ENCODE measurements at places on chromosomes 1 and 21.

- peak; percentile 87 for DNase-seq
Observed at GRCh38 chr1:224929335-224930237, at the start of gene DNAH14. Gene DNAH14, plus strand, starts transcription at chr1:224929675. Its CDS starts 23,028 bp downstream, at chr1:224952703.

- no peak for DNase-seq
Observed at GRCh38 chr1:246104927-246105326, 402.2 kb downstream of the SMYD3 start.

DNA sequence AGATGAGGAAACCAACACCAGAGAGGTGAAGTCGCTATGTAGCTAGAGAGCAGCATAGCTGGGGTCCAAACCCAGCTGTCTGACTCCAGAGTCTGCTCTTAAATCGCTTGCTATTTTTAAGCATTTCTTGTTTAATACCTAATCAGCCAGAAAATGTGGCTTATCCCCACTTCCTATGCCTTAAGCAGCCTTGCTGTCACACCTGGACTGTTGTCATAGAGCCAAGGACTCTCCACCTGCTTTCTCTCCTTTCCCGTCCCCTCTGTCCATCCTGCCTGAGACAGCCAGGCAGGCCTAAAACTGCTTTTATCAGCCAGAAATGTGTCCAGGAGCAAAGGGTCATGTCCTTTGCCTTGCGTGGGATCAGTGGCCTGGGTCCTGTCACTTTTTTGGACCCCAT, 28.3 kb upstream of the EPHA8 start:
- DNase-seq, result no peak

- peak; percentile 47 for DNase-seq
Observed at GRCh38 chr1:186155594-186155993, 219.5 kb downstream of the TPR start.

- DNase-seq, result no peak
Observed at GRCh38 chr1:1068517-1069055, 5.5 kb downstream of the RNF223 start.

DNA sequence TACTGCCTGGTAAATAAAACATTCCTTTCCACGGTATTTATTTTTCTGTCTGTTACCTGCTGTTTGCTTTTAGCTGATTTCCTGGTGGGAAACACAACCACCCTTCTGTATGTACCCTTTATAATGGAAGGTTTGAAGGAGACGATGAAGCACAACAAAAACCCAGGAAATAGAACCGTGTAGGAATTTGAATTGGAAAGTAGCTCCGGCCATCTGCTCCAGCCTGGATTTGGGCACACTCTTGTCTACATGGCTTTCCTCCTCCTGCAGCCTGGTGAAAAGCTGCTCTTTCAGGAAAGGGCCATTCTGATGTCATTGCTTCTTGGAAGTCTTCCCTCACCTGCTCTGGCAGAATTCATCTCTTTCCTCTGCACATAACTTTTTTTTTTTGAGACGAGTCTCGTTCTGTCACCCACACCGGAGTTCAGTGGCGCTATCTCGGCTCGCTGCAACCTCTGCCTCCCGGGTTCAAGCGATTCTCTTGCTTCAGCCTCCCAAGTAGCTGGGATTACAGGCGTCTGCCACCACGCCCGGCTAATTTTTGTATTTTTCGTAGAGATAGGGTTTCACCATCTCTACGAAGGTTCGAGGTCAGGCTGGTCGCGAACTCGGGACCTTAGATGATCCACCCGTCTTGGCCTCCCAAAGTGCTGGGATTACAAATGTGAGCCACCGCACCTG, 2.7 kb downstream of the AK4 start:
- no peak for DNase-seq

DNA sequence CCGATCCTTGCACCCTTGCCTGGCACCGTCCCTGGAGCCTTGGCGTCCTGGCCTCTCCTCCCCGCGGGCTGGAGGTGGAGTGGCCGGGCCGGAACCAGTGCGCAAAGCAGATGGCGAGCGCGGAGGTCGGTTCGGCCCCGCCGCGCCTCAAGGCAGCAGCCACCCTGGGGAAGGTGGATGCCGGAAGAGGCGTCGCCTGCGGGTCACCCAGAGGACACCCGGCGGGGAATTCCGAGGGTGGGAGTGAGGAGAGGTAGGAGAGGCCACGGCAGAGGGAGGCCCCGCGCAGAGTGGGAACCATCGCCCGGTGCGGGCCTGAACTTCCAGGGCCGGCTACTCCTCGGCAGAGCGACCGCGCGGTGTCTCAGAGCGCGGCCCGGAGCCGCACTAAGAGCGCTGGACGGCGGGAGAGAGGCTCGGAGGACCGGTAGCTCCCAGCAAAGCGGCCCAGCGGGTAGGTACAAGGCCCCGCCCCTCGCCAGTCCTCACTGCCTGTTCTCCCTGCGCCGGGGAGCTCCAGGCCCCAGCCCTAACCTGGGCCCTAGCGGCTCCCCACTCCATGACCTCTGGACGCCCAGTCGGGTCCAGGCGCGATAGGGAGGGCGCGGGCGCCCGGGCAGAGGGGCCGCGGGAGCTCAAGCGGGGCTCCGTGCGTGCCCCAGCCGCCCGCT, at the start of gene RNF207:
Gene RNF207, plus strand, starts transcription at position 271 of the 671 bp plus-strand sequence. CDS start 417 bp downstream, outside the sequence.
- DNase-seq, result no peak

DNA sequence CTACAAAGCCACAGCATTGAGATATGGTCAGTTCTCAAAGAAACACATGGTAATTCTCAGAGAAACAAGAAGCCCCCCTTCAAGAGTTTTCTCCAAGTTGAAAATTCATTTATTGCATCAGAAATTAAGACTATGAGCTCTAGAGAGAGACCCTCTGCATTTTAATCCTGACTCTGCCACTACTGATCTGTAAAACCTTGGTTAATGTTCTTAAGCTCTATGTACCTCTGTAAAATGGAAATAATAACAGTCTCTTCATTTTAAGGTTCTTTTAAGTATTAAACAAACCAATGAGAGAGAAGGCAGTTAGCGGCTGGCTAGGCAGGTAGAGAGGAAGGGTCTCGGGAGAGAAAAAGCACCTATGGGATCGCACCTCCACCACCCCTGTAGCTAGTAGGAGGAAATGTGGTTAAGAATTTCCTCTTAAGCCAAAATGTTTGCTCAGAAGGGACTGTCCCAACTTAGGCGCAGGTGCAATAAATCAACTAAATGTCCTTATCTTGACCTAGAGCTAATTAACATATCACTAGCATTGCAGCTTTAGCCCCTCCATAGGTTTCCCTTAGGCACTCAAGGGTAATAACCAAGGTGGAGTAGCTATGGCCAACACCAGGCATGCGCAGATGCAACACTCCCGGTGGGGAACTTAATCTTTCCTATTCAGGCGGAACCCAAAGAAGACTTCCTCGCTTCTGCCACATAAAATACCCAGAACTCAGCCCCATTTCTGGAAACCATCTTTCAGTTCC, 1685.4 kb downstream of the MRPL39 start:
- DNase-seq, result no peak

GRCh38 chr1:222420633-222421032, 127.3 kb downstream of the HHIPL2 start:
- no peak for DNase-seq

- no peak for DNase-seq
Observed at GRCh38 chr21:41653954-41654491, 112.8 kb downstream of the RIPK4 start.

DNA sequence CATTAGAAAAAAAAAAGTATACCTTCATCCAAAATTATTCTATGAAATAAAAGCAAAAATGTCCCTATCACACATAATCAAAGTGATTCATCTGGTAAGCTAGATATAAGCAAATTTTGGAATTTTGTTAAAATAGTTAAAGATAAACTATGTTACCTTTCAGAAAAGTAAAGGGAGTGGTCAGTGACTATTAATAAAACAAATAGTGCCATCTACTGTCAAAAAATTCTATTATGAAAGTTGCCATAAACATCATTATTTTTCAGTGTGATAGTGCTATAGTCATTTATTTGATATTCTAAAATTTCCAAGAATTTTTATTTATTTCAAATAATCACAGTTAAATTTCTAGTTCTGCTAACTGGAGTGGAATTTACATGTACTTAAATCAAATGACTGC, 803.7 kb downstream of the KCNT2 start:
- DNase-seq, result no peak

DNA sequence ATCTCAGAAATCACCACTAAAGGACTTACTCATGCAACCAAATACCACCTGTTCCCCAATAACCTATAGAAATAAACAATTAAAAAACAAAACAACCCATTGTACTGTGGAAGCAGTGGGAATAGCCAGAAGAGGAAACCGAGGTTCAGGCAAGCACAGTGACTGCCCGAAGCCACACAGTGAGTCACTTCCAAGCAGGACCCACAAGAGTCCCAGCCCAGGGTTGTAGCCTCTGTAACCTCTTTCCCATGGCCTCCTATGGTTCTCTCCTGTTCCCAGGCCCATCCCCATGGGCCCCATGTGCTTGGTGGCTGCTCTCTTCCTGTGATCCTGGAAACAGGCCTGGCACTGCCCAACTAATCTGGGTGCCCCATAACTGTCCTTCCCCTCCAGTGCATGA, 29.0 kb upstream of the HTR1D start:
- no peak for DNase-seq

DNA sequence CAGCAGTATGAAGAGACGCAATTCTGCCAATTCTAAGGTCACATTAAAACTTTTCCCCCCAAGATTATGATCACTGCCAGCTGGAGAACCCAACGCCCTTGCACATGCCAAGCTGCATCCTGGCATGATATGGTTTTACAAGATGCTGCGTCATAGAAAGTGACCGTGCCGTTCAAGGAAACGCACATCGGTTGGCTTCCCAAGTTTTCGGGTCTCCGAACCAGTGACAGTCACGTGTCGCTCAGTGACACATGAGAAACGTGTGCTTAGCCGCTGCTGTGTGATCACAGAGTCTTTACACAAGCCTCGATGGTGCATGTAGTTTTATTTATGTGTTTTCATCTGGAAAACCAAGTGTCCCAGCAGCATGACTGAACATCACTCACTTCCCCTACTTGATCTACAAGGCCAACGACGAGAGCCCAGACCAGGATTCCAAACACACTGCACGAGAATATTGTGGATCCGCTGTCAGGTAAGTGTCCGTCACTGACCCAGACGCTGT, 7.4 kb downstream of the SMIM1 start:
- DNase-seq, result no peak

- DNase-seq, result no peak
Observed at GRCh38 chr1:96049759-96050409, 671.7 kb upstream of the PTBP2 start.

GRCh38 chr1:227351443-227351842, 33.2 kb upstream of the CDC42BPA start:
- DNase-seq, result no peak

- no peak for DNase-seq
Observed at GRCh38 chr1:4488018-4488417, 166.4 kb upstream of the AJAP1 start.

GRCh38 chr1:171883849-171884248, 42.6 kb downstream of the DNM3 start:
- no peak for DNase-seq

DNA sequence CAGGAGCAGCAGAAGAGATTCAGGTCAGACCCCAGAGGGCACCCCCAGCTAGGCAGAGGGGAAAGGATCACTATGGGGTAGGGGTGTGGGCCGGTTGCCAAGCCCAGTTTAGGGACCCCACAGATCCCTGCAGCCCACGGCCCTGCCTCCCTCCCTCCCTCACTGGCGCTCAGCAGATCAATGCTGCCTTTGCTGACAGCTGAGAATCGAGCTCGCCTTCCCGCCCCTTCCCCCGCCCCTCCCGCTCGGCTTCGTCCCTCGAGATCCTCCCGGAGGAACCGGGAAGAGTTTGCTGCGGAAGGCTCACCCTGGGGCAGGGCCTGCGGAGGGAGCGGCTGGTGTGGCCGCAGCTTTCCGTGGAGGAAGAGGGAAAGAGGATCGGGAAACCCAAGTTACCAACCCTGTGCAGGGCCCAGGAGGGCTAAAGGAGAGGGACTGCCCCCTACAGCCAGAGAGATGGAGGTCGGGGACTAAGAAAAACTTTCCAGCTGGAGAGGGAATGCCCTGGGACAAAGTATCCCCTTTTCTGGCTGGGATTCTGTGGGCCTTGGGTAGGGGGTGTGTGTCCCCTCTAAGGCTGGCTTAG, 1.1 kb upstream of the KCNQ4 start:
- DNase-seq, result peak; percentile 78

DNA sequence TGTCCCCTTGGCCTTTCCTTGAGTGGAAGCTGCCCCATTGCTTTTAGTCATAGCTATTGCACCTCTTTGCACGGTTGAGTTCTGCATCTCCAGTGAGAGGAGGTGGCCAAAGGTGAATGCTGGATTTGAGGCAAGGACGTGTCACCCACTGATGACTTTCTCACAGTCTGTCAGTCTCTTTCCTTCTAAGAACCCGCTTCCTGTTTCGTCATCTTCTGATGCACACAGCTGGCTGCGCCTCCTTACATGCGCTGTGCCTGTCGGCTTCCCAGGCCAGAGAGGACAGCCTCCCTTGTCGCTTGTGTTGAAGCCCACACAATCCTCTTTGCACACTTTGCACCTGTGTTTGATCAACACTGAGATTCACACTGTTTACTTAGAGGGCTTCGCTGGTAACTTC, 41.8 kb upstream of the PWP2 start:
- no peak for DNase-seq

DNA sequence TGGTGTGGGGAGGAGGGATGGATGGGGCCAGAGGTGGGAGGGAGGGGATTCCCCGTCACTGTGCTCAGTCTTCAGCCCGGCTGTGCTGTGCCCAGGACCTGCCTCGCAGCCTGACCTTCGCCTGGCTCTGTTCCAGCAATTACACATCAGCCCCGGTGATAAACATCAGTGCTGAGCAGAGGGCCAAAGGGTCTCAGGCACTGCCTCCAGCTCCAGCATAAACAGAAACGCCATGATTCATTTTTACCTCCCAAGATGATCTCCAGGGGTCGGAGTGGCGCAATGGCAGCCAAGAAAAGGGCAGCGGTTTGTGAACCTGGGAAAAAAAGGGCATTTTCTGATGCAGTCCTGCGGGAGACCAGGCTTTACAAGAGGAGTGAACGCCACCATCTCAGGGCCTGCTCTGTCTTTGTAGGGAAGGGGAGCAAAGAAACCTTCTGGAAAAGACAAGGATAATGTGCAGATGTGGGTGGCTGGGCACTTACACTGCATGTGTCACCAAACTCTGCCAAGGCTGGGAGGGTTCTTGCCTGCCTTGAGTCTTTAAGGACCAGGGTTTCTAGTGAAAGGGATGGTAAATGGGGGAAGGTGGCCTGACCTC, 28.1 kb downstream of the SHISA4 start:
- DNase-seq, result peak; percentile 89

DNA sequence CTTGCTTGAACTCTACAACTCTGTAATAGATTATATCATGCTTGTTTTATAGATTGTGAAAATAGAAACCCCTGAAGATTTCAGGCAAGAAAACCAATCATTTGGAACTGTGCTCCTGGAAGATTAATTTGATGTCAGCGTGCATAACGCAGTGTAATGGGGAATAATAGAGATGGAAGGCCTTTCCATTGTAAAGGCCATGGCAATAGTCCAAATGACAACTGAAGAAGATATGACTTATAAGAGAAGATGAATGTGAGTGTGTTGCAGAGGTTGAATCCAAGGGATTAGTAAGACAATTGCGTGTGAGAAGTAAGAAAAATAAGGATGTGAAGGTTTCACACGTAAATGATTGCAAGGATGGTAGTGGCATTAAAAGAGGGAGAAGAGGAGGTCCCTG, 285.0 kb downstream of the DUSP10 start:
- DNase-seq, result no peak

GRCh38 chr1:71706029-71706671, 576.2 kb downstream of the NEGR1 start:
- DNase-seq, result peak; percentile 81

GRCh38 chr1:180976732-180977357, 45.8 kb downstream of the STX6 start:
- DNase-seq, result no peak

GRCh38 chr1:29504709-29505410, 268.5 kb downstream of the PTPRU start:
- no peak for DNase-seq
